Trophoblast cell (in vitro differentiated cells and primary cell): ENCODE measurements at places on chromosomes 11 and 22.

GRCh38 chr11:68960294-68961071 lies 20.3 kb downstream of the MRGPRD start:
- no peak for DNase-seq

- DNase-seq: peak; percentile 87
Measured at GRCh38 chr11:32259641-32260081, 168.8 kb downstream of the RCN1 start.

DNA sequence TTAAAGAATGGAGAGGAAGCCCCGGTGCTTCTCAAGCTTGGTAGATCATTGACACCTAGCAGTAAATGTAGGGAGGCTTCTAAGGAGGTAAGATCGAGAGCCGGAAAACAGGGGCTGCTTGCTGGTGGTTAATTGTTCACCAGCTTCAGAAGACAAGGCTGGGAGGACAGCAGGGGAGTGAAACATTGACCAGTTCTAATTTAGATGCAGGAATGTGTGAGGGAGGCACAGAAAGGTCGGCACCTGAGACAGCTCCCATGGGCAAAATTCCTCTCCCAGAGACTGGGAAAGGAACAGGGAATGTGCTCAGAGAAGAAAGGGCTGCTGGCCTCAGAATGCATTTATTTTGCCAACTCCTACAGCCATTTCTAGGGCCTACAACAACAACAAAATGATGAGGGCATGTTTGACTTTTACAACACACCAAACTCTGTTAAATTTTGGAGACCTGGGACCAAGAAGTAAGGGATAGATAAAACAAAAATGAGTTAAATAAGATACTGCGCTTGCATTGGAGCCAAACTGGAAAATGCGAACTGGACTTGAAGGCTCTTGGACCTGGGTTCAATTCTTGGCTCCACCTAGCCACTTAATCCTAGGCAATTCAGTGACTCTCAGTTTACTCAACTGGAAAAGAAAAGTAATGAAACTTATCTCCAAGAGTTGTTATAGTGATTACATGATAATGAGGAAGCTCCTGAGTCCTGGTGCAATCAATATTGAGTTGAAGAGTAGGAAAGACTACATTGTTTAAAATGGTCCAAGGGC lies 31.0 kb downstream of the FZD4 start:
- DNase-seq: no peak

GRCh38 chr11:130448416-130449309 lies at the start of gene ADAMTS15:
ADAMTS15 (plus strand) TSS chr11:130448645; CDS start chr11:130448974, 329 bp downstream.
- peak; percentile 71 for DNase-seq

DNA sequence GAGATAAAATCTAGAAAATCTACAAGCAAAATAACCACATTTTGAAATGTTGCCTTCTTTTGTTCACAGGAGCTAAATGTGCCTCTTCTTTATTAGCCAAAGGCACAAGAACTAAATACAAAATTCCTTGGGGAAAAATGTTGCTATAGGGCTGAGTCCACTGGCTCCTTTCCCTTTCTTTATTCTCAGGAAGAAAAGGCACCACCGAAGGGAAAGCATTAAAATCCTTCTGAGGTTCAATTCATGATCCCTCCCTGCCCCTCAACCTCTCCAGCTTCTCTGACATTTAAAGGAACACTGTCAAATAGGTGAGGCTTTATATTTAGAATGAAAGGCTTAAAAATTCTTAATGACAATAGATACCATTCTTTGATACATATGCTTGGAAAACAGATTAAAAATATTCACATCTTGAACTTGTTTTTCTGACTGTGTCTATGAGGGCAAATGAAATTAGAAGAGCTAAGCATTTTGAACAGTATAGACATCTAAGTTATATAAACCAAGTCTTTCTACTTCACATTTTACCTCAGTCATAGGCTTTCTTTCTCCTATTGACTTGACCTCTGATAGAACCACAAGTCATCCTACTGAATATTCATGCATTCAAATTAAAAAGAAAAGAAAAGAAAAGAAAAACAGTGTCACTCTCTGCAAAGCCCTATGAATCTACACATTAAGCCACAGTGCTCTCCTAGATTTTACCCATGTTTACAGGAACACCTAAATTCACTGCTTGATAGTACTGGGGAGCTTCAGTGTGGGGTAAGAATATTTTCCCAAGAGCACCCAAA lies 148.2 kb downstream of the MAML2 start:
- no peak for DNase-seq
